ENCODE measurements at places on chromosomes 6 and 20. TPM values are rescaled to one million over a fixed set of nuclear protein-coding genes. Genes with fewer than 3 reads are reported as not detected.

- no peak for DNase-seq
These were observed 247.7 kb downstream of the SOD2 start for GRCh38 chr6:159445351-159445750.

GRCh38 chr20:49104365-49104648 is 58.2 kb downstream of the CSE1L start:
- DNase-seq = no peak

DNA sequence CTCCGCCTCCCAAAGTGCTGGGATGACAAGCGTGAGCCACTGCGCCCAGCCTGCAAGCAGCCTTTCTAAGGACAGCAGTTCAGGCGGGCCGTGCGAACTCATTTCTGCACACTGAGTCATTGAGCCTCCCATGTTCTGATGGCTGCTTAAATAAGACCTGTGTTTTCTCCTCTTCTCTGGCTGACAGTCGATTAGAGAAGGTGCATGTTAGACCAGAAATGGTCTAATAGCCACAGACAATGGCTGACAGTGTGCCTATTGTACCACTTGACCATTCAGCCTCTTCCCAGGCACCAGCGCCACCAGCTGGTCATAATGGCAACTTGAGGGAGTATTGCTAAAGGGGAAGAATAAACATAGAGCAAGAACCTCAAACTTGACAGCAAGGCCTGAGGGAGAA is 6.2 kb downstream of the CST11 start:
- no peak for DNase-seq

- no peak for DNase-seq
These were observed 11.2 kb downstream of the TAF4 start for GRCh38 chr20:62054451-62054953.

DNA sequence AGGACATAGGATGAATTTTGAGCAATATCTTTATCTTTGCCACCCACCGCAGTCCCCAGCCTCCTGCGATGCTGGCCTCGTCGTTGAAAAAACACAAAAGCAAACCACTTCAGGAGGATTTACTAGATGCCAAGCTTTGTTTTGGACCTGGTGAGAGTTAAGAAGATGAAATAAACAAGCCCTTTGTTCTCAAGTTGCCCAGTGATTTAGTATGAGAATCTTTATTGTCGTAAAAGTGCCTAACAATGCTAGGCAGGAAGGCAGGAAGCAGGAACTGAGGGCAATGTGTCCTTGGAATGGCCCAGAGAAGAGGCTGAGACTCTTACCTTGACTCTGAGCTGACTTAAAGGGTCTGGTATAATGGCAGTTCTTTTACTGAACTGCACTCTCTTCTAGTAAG is 116.0 kb downstream of the TRMT11 start:
- no peak for DNase-seq

DNA sequence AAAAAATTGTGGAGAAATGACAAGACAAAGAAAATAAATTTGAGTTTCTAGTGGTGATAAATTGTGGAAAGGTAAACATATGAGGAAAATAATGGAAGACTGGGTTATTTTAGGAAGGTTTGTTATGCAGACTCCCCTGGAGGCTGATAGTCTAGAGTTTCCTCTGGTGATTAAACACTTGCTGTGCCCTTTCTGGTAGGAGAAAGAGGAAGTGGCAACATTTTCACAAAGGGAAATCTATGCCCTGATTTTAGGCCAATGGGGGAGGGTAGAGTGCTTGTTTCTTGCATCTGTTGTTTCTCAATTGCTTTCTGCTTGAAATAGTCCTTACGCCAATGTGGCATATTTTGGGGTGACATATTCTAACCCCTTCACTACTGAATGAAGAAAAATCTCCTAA is 129.1 kb upstream of the DOK5 start:
- no peak for DNase-seq

SLC16A10 gene
- 10.6 TPM for polyA plus RNA-seq

BPIFB4 gene
- polyA plus RNA-seq = not detected

DNA sequence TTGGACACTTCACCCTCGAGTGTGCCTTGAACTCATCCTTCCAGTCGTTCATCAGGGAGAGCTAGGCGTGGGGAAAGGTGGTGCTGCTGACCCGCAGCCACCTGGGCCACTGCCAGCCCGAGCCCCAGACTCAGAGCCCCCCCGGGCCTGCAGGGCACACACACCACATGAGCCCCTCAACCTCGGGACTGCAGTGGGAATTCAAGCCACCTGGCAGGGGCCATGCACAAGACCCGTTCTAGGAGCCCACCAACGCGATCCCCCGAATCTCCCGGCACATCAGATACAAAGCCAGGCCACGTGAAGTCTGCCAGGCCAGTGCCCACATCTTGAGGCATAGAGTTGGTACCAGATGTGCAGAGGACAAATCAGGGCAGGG is 2.8 kb downstream of the ZNF512B start:
- no peak for DNase-seq

DNA sequence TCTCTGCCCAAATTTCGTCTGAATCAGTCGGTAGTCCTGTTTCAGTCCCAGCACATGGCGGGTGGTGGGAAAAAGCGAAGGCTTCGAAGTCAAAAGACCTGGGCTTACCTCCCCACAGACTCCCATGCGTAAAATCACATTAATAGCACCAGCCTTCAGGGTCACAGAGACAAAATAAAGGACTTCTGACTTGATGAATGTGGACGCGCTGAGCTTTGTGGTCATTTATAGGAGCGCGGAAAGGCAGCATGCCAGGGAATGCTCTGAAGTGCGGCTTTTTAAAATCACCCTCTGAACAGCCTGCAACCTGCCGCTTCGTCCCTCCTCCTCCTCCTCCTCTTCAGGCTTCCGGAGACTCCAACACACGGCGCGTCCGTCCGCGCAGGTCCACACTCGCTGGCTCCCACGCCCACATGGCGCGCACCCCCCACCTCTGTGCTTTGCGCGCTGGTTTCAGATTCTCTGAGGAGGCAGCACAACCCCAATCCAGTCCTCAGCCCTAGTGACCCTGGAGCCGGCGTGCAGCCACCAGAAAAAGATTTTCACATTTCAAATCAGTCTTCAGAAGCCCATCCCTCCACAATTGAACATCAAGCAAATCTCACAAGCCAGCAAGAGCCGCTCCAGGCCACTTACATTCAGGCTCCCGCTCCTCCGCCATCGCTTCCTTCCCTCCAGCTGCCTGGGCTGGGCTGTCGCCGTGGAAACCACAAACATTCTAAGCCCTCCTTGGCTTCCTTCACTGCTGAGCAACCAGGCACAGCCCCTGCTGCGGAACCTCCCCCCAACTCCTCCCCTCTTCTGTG is at the start of gene C6orf118:
Gene C6orf118 (minus strand): TSS at position 680 of the 806 bp plus-strand sequence. CDS start 19 bp downstream, at position 661.
- DNase-seq = no peak

DNA sequence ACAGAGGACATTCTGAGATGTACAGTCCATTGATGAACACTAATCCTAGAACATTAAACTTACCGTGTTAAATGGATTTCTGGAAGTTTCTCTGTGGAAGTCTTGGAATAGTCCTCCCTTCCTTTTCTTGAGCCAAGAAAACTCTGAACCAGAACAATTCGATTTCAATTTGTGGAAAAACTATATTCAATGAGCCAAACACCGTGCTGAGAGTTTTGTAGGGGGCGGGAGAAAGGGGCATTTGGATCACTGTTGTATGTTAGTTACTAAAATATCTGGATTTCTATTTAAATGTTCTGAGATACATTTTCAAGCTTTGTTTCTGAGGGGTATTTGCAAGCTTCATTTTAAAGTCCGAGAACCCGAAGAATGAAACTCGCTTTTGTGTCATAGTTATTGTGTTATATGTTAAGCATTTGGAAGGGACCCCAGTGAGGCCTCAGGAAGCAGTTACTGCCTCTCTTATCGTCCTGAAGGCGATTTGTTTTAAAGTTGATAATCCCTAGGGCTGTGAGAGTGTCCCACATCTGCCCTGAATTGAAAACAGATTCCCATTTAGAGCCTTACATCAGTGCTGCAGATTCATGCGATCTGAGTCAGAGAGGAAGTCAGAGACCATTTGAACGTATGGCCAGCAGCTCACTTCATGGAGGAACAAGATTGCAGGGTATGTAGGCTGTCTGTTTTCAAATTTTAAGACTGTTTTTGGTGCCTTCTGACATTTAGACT is 70.8 kb upstream of the SASH1 start:
- no peak for DNase-seq

- no peak for DNase-seq
These were observed 479.0 kb downstream of the PKHD1 start for GRCh38 chr6:51608383-51608782.

CBLN4 gene
- polyA plus RNA-seq = not detected

CYP21A2 gene
- not detected for polyA plus RNA-seq

DNA sequence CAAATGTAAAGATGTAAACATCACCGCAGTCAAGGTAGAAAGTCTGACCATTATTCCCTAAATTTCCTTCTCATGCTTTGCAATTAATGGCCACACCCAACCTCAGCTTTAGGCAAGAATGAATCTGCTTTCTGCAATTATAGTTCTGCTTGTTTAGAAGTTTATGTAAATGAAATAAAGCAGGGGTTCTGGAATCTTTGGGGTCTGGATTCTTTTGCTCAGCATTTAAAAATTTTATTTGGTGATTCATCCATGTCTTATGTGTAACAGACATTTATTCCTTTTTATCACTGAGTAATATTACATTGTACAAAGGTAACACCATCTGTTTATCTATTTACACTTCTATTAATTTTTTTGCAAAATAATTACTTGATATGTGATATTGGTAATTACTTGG is 613.6 kb downstream of the UTRN start:
- no peak for DNase-seq

SYCP2 gene
- polyA plus RNA-seq = 0.47 TPM

MRPS10 gene
- polyA plus RNA-seq = 60.9 TPM

GRCh38 chr6:140388192-140388802 is 1013.8 kb upstream of the CITED2 start:
- DNase-seq = no peak

GRCh38 chr20:31673943-31674463 is 36.3 kb downstream of the COX4I2 start:
- DNase-seq = no peak

TGM3 gene
- not detected for polyA plus RNA-seq

SMIM13 gene
- 1.9 TPM for polyA plus RNA-seq

DNA sequence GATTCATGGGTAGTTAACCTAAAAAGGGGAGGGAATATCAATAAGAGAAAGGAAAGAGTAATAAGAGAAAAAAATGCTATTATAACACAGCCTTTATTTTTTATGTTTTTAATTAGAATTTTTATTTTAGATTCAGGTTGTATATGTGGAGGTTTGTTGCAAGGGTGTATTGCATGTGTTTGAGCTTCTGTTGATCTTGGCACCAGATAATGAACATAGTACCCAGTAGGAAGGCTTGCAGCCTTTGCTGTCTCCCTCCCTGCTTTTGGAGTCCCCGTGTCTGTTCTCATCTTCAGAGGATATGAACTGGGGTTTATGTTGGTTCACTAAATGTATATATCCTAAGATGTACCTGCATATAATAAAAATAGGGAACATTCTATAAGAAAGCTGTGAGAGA is 250.0 kb downstream of the UST start:
- DNase-seq = no peak

- DNase-seq = no peak
These were observed 266.9 kb downstream of the CD109 start for GRCh38 chr6:73962884-73963283.

TFAP2A gene
- not detected for polyA plus RNA-seq

DNA sequence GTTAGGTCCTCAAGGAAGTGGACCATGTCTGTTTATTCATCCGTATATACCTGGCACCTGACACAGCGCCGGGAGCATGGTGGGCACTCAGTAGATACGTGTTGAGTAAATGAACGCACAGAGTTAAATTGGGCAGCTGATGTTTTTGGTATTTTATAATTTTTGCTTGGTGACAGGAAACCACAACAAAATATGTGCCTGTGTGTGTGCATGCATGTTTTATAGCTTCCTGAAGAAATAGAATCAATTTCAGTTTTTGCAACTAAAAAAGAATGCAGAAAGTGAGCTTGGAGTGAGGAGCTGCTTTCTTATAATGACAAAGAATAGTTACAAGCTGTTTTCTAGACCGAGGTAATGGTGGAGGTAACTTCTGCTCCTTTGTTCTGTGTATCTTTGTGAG is 91.4 kb downstream of the PLCB4 start:
- DNase-seq = no peak

TMC2 gene
- not detected for polyA plus RNA-seq

- no peak for DNase-seq
These were observed 154.0 kb downstream of the PDSS2 start for GRCh38 chr6:107305391-107305790.

DNA sequence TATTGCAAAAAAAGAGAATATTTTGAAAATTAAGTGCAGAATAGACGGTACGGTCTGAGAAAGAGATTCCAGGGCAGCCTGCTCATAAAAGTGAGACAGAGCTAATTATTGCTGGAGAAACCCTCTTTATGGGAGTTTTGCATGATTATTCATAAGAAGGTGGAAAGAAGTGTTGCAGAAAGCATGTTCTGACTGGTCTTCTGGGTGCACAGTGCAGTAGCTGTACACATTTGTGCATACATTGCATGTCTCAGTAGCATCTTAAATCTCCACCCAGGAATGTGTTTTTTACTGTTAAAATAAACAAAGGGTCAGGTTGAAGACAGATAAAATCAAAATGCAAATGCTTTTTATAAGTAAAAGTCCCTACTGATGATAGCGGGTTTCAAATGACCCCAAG is 1813.6 kb upstream of the DEFB115 start:
- no peak for DNase-seq

DNA sequence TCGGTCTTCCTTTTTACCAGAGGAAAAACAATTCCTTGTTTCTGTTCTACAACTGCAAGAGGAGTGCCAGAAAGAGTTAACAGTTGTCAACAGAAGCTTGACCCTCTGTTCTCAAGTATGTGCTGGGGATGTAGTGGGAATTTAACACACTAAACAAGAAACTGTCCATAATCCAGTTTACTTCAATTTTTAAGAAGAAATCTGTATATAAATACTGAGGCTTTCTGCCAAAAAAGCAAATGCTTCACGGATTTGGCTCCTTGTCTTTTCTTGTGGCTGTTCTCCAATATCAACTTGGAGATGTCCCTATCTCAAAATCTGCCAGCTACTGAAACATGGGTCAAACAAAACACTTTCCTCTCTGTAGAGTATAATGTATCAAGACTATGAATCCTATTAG is 26.8 kb downstream of the REV3L start:
- DNase-seq = no peak

- peak; percentile 58 for DNase-seq
These were observed 28.6 kb downstream of the PMEPA1 start for GRCh38 chr20:57680934-57681914.

GRCh38 chr6:113924312-113924723 is 46.6 kb downstream of the HDAC2 start:
- no peak for DNase-seq

GRCh38 chr6:108771421-108771820 is 76.8 kb upstream of the ARMC2 start:
- DNase-seq = no peak

DNA sequence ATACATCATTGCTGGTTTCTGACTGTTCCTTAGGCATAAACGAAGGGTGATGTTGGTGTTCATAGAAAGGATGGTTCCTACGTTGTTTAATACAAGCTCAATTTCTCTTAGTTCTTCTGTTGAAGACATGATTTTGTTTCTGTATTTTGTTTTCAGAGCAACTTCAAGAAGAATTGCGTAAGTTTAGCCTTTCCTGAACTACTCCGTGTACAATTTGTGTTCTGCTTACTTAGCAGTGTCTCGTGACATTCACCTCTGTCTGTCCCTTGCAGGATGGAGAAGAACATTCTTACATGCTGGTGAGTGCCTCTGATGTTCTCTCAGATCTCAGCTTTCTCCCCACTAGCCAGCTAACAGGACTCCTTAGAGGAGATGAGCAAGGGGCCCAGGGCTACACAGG is 7.6 kb downstream of the BTN2A2 start:
- DNase-seq = no peak

- no peak for DNase-seq
These were observed 1061.6 kb downstream of the HACE1 start for GRCh38 chr6:103798166-103798565.

GNMT gene
- not detected for polyA plus RNA-seq

- DNase-seq = no peak
These were observed 12.9 kb downstream of the BANF2 start for GRCh38 chr20:17712708-17713107.

MUC21 gene
- polyA plus RNA-seq = not detected

CRNKL1 gene
- polyA plus RNA-seq = 15.6 TPM

Measured in naive thymus-derived CD4-positive, alpha-beta T cell (primary cell).